ENCODE measurements at places on chromosomes 16 and 17.

DNA sequence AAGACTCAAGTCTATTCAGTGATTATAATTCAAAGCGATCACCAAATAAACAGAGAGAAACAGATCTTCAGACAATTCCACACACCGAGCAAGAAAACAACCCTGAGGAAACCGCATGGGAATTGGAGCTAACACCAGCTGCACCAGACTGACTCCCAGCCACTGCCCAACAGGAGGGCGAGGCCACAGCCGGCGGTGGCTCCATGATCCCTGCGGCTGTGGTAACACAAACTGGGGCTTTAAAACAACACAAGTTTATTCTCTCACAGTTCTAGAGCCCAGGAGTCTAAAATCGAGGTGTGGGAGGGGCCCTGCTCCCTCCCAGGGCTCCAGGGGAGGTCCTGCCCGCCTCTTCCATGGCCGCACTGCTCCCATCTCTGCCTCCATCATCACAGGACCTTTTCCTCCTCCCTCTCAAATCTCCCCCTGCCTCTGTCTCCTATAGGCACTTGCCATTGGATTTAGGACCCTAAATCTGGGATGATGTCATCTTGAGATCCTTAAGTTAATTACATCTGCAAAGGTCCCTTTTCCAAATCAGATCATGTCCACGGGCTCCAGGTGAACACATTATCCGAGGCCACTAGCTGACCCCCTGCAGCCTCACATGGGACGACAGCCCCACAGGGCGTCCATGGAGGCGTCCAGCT is 9.7 kb upstream of the HEXD start:
- no peak for DNase-seq

DNA sequence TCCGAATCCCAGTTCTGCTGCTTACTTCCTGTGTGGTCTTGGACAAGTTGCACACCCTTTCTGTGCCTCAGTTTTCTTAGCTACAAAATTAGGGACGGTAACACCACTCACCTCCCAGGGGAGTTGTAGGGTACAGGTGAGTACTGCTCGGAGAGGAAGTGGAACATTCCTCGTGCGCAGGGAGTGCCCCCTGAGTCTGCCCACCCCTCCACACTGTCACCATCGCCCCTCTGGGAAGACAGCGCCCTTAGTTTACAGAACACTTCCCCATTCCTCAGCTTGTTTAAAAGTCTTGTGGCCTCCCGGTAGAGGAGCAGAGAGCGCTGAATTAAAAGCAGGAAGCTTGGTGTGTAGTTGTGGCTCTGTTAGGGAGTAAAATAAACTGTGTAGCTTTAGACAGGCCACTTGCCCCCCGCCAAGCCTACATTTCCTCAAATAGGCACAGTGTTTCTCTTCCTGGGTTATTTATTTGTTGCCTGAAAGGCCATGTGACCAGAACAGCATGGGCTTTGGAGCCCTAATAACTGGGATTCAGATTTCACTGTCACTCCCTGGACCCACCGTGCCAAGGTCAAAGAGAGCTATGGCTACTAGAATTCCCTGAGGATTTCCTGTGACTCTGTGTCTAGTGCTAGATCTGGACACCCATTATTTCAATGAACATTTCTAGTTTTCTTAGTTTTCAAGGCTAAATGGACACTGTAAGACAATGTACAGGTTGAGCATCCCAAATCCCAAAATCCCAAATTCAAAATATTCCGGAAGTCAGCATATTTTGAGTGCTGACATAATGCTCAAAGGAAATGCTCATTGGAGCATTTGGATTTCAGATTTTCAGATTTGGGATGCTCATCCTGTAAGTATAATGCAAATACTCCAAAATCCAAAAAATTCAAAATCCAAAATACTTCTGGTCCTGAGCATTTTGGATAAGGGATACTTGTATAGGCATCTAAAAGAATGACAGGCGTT is 372.5 kb downstream of the SNX29 start:
- no peak for DNase-seq

GRCh38 chr16:62652441-62653120 is 616.3 kb upstream of the CDH8 start:
- DNase-seq, result no peak

DNA sequence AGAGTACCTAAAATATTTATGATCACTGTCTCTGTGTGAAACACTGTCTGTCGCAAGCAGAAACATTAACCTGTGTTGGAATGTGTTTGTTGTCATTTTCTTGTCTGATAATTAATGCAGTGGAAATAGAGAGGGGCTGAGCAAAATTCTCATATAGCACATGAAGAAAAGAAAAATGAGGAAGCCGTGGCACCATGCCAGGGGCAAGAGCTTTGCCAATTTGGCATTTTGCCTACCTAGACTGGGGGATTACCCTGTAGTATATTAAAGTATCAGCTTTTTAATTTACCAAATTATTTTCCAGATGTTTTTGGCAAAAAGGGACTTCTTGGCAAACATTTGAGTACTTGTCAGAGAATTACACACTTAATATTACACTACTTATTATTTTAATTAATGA is 1326.6 kb upstream of the GOT2 start:
- DNase-seq, result no peak
